ENCODE measurements at places on chromosomes 5 and 9.

DNA sequence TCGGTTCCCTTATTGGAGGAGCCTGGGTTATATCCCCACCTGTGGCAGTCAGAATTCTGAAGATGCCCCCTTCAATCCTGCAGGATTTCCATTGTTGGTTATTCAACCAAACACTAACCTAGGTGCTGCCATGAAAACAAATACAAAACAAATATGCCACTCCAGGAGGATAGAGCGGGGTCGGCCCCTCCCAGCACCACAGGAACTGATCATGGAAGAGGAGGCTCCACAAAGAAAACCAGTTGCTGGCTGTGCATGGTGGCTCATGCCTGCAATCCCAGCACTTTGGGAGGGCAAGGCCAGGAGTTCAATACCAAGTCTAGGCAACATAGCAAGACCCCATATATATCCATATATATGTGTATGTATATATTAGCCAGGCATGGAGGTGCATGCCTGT, 13.2 kb upstream of the ADGRD2 start:
- no peak for DNase-seq

- no peak for DNase-seq
These were observed 5.4 kb downstream of the GDA start for GRCh38 chr9:72154468-72155285.

GRCh38 chr5:104326966-104327365, 764.4 kb upstream of the NUDT12 start:
- no peak for DNase-seq

GRCh38 chr9:109411069-109411761, 86.9 kb downstream of the PTPN3 start:
- DNase-seq, result no peak

GRCh38 chr5:72817671-72818266, 1.3 kb downstream of the TNPO1 start:
- DNase-seq, result no peak

Measured in fibroblast of skin of back (primary cell).